ENCODE measurements at places on chromosomes 3 and 15.

DNA sequence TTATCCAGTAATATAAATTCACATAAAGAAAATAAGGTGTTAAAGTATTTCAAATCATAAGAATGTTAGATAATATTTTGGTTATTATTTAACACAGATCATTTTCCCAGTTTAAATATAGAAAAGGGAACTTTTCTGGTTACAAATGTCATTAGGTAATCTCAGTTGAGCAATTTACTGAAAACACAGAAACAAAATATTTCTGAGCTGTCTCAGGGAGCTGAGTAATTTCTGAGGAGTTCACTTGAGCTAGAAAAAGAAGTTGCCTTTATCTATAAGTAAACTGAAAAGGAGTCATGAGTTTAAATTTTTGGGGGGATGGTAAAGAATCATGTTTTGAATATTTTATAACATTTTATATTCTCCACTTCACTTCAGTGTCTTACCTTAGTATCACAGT, 855.4 kb upstream of the ARPP21 start:
- DNase-seq: no peak

GRCh38 chr3:112925969-112926368, 48.9 kb downstream of the CD200R1 start:
- no peak for DNase-seq

- peak; percentile 79 for DNase-seq
Measured at GRCh38 chr3:124599779-124600693, 130.2 kb upstream of the UMPS start.

DNA sequence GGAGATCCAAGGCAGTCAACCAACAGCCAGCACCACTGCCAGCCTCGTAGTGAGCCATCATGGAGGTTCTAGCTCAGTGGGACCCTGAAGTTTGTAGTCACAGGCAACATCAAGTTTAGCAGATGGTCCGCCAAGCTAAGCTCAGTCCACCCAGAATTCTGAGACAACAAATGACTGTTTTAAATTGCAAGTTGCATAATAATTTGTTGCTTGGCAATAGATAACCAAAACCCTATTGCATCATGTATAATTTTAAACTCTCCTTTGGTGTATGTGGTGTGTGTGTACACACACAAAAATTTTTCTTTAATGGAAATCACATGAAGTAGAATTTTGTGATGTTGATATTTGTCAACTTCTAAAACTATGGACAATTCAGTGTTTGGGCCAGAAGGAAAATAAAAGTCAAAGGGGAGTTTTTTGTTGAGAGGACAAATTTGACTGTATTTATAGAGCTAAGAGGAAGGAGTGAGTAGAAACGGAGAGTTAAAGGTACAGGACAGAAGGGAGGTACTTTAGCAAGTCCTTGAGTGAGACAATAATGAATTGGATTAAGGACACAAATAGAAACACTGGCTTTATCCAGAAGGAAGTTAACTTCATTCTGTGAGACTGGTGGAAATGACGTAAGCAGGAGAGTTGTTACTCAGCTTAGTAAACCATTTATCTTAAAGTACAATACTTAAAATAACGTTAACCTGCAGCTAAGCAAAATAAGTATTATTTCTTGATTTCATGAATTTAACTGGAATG, 83.6 kb downstream of the NCEH1 start:
- no peak for DNase-seq

- DNase-seq: peak; percentile 14
Measured at GRCh38 chr3:171001957-171002694, 24.4 kb downstream of the SLC2A2 start.

- DNase-seq: no peak
Measured at GRCh38 chr15:92619145-92620101, 36.2 kb downstream of the FAM174B start.

DNA sequence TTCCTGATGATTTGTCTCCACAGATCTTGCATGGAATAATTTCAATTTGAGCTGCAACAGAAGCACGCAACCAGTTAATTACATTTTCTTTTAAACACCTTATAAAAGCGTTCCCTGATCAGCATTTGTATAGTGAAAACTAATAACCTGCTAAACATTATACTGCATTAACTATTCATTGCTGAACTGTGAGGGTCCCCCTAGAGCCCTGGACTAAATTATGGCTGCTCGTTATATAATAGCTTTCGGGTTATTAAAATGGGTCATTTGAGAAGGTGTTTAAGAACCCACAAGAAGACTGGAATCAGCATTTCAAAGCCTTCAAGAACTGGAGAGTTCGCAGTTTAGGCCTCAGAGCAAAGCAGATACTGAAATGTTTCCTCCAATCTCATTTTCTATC, 52.9 kb upstream of the ICE2 start:
- DNase-seq: no peak

DNA sequence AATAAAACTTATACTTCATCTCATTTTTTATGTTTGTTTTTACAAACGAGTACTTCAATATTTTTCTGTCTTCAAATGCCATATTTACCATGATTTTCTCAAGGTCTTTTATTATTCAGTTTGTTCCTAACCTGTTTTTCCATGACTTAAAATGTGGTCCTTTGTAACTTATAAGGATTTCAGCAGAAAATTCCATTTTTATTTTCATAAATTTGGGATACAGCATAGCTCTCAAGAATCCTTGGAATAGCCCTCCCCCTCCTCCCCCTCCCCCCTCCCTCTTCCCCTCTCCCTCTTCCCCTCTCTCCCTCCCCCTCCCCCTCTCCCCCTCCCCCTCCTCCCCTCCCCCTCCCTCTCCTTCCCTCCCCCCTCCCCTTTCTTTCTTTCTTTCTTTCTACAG, 14.9 kb upstream of the STX19 start:
- no peak for DNase-seq

GRCh38 chr3:113985541-113985940, 37.7 kb downstream of the ZDHHC23 start:
- DNase-seq: no peak

DNA sequence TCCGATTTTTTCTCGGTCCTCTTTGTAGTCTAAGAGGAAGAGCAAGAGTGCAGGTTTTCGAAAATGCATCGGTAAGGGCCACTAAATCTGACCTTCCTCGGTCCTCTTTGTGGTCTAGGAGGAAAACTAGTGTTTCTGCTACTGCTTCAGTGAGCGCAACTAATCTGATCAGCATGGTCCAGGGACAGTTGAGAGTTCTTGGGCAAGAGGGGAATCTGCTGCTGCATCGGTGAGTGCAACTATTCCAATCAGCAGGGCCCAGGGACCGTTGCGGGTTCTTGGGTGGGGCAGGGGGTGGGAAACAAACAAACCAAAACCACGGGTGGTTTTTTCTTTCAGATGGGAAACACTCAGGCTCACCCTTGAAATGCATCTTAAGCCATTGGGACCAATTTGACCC, 10.5 kb upstream of the OSBPL11 start:
- no peak for DNase-seq

- DNase-seq: no peak
Measured at GRCh38 chr15:35665896-35666536, 120.1 kb upstream of the DPH6 start.

- DNase-seq: no peak
Measured at GRCh38 chr3:162670181-162670580, 1173.6 kb downstream of the OTOL1 start.

- DNase-seq: peak; percentile 43
Measured at GRCh38 chr3:179991104-179991503, 45.6 kb downstream of the PEX5L start.

DNA sequence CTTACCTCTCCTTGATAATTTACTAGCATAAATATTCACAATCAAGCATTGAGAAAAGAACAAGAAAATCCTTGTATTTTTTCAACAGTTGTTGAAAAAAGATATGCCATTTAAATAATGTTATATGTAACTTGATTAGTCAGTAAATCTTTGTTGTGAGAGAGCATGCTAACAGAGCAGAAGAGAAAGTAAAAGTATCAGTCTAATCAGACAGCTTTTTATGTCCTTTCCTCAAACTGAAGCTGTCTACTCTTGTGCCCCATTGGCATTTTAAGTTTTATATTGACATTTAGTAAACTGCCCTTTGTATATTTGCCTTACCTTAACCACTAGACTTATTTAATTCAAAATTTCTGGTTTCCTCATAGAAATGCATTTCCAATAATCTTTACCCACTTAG, 668.7 kb downstream of the OTOL1 start:
- no peak for DNase-seq

- DNase-seq: no peak
Measured at GRCh38 chr3:98556164-98557130, 24.7 kb downstream of the GPR15 start.

DNA sequence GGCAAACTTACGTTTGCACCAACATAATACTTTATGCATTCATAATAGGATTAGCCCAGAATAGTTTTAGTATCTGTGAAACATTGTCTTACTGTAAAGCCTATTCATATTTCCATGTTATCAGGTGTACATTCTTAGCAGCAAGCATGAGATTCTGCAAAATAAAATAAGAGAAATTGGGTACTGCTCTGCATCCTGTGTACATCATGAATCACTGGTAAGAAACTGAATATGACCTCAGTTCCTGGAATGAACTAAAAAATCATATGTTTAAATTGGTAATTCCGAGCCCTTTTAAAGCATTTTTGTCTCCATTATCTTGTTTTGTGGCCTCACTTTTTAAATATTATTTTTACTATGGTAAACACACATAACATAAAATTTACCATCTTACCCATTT, 605.1 kb downstream of the ROBO1 start:
- no peak for DNase-seq

Data from SW480 (cell line).